Non-pigmented ciliary epithelial cell (primary cell): ENCODE measurements at places on chromosomes 11 and 22.

GRCh38 chr11:3158821-3159220 lies 6.3 kb downstream of the OSBPL5 start:
- no peak for DNase-seq

DNA sequence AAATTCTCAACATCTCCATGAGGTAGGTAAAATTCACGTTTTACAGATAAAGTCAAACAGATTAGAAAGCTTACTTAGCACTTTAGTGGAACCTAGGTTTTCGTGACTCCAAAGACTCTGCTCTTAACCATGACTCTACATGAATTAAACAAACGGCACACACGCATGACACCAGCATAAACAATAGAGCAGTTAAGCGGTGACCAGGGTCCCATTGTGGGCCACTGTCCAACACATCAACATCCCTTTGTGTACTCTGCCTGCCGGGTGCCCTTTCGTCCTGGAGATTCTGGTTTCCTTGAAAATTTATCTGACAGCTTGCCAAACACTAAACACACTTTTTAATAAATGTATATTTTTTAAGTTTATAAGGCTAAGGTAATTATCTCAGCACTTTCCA lies 941.7 kb downstream of the OPCML start:
- DNase-seq = no peak

DNA sequence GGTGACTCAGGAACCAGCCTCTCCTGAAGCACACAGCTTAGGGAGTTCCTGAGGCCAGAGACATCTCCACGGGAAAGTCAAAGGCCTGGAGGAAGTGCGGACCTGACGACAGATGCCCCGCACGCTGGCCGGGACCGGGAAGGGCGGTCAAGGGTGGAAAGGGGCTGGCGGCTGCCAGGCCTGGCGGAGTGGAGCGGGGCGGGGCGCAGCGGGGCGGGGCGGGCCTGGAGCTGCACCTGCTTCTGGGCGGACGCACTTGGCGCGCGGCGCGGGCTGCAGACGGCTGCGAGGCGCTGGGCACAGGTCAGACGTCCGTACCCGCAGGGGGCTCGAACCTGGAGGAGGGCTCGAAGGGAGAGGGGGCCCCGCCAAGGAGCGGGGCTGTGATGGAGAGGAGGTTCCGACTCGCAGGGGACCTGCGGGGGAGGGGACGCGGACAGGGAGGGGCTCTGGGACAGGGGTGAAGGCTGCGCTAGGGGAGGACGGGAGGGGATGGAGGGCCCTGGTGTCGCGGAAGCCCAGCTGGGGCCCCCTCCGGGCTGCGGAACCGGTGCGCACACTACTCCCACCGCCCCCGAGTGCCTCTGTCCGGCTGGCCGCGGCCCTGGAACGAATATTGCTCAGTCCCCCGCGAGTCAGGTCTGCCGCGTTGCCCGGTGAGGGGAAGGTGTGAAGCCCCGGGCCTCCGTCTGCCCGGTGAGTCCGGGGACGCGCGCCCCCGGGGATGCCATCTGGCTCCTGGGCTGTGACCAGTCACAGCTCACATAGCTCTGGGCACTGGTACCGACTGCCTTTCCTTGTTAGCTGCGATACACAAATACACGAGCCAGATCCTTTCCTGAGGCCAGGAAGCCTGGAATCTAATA lies at the start of gene TMEM45B:
Gene TMEM45B (plus strand): TSS at position 253 of the 866 bp plus-strand sequence. CDS start 36,635 bp downstream, outside the sequence.
- DNase-seq = no peak

DNA sequence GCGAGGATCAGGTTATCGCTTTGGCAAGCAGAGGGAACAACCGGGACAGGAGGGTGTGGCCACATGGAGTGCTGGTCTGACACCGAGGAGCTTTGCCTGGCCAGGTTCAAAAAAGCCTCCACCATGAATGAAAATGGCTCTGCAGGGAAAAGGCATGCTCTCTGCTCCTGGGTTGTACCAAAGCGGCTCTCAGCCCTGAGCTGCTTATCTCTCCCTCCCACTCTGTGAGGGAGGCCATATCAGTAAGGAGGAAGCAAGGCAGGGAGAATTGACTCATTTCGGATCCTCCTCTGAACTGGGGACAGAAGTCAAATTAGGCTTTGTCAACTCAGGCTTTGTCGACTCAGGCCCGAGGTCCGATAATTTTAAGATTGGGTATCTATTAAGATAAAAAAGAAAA lies 82.9 kb upstream of the CRTAM start:
- DNase-seq = no peak

DNA sequence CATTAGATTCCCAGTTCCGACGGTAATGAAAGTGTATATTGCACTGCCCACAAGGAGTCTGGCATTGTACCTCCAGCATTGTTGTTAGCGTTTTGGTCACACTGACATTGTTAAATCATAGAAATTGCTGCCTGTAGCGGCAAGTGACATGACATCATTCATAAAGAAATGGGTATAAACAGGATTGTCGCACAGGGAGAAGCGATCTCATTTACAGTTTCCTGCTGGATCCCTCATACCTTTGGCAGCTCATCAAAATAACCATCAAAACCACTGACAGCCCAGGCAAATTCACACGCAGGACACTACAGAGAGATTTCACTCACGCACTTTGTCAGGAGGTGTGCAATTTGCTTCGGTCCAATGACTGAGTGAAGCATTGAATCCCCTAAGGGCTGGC lies 3.5 kb downstream of the HTR3B start:
- no peak for DNase-seq

- no peak for DNase-seq
Measured at GRCh38 chr22:19747551-19747950, 13.0 kb upstream of the TBX1 start.

DNA sequence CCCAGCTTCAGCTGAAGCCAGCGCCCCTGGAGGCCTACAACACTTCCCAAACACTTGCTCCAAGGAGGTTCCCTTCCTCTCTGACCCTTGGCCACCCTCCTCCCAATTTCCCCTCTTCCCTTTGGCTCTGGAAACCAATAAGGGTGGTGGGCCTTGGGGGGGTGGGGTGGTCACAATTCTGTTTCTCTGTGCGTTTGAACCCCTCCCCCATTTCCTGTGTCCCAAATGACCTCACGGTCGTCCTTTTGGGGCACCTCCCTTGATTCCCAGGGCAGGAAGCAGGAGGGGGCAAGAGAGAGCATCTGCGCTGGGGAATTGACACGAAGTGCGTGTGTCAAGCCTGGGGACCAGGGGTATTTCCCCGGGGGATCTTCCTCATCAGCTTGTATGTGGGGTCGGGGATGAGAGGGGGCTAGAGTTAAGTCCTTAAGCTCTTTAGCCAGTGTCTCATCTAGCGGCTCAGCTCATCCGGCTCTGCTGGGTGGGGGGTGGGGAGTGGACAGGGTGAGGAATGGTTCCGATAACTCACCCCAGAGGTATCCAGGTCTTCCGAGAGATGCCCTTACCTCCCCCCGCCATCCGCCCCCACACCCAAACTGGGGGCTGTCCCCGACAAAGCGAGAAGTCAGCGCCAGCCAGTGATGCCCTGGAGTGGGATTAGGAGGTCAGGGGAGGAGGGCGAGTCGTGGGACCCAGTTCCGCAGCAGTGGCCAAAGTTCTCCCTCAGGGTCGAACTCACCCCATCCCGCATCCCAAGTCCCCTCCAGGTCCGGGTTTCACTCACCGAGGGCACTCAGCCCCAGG lies 587 bp downstream of the ESAM start:
- DNase-seq = no peak

DNA sequence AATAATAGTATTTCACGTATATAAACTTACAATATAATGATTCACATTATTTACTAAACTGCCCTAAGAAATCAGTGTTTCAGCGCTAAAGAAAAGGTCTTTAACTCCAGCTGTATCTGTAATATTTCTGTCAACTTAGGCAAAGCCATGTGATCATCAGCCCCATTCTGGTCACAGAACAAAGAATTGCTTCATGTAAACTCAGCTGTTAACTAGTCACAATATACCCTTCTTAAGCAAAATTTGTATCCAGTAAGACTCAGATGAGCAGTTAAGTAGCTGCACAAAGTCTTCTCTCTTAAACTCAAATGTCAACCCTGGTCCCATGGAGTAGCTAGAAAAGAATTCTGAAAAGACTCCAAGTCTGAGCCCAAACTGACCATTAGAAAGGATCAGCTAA lies 26.6 kb downstream of the HPS5 start:
- DNase-seq = no peak

- no peak for DNase-seq
Measured at GRCh38 chr11:12066799-12067508, 43.4 kb upstream of the MICAL2 start.

GRCh38 chr11:17915500-17916143 lies 97.2 kb downstream of the SERGEF start:
- DNase-seq = no peak

DNA sequence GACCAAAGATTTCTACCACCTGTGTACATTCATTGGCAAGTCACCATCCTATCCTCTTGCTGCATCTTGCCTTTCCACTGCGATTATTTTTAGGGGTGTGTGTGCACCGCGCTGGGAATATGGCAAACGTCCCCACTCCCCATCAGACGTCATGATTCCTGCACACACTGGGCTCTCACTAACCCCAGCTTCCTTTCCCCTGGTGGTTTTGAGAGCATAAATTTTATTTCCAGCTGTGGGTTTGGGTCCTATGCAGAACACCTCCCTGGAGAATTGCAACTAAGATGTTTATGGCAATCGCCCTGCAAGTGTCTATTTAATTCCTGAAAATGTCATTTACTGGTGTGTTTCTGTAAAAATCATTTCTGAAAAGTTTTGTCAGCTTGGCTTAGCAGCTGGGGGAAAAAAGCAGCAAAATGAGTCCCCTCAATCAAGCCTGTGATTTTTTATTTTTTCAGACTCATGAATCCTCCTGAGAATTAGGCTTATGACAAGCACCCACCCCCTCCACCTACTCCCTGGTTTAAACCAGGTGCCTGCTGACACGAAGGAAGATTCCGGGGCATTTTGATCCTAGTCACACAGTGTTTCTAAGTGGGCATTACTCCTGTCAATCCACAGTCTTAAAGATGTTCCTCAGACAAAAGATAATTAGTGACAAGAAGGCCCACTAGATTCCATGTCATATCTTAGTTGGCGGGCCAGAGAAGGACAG lies 23.8 kb downstream of the UPB1 start:
- DNase-seq = no peak

DNA sequence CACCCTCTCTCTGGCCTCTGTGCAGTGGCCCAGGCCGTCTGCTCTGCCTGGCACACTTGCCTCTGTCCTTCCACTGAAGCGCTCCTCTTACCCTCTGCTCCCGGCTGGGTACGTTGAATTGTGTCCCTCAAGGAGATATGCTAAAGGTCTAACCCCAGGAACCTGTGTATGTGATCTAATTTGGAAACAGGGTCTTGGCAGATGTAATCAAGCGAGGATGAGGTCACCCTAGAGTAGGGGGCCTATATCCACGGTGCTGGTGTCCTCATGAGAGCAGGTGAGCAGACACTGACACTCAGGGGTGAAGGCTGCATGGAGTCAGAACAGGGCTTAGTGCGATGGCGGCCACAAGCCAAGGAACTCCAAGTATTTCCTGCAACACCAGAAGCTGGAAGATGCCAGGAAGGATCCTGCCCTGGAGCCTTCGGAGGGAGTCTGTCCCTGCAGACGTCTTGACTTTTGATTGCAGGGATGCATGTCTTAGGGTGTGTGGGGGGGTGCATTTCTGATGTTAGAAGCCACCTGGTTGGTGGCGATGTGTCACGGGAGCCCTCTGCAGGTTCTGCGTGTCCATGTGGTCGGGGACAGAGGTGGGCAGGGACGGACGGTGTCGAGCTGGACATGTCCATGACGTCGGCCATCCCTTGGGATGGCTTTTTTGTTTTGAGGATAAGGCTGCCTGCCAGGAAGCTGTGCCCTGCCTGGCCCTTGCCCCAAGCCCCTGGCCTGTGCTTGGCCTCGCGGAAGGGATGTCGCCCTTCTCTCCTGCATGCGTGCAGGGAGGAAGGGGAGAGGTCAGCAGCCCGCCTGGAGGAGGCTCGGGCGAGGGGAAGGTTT lies 68.6 kb downstream of the LRP5 start:
- DNase-seq = no peak

- DNase-seq = no peak
Measured at GRCh38 chr11:65186701-65187100, 5.0 kb downstream of the CAPN1 start.

- no peak for DNase-seq
Measured at GRCh38 chr11:65071907-65072630, 11.8 kb downstream of the CDCA5 start.

DNA sequence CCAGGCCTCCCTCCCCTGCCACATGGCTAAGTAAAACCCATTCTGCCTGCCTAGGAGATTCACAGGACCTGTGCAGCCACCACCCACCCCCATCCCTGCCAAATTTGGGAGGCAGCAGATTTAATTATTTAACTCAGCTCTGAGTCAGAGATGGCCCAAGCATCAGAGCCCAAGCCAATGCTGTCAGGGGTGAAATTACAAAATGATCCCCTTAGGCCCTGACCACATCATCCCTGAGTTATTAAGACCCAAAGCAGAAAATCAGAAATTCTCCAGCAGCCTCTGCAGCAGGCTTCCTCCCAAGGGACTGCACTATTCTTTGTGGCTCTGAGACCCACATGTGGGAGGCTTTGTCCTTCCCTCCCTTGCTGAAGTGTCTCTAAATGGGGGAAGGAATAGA lies 52.8 kb upstream of the RRAS2 start:
- no peak for DNase-seq

DNA sequence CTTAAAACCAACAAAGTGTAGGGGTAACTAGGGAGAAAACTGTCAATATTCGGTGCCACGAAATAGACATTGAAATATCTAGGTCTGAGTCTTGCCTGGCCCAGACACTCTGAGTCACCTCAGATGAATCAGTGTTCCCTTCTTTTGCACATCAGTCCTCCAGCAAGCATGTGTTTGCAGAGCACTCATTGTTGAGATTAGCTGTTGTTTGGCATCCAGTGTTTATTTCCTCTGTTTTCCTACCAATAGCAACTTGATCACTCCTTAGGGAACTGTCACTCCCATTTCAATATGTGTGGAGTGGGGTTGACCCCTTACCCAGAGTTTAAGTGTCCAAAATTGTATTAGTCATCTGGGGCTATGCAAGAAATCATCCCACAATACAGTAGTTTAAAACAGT lies 4.7 kb upstream of the ASCC2 start:
- peak; percentile 78 for DNase-seq

DNA sequence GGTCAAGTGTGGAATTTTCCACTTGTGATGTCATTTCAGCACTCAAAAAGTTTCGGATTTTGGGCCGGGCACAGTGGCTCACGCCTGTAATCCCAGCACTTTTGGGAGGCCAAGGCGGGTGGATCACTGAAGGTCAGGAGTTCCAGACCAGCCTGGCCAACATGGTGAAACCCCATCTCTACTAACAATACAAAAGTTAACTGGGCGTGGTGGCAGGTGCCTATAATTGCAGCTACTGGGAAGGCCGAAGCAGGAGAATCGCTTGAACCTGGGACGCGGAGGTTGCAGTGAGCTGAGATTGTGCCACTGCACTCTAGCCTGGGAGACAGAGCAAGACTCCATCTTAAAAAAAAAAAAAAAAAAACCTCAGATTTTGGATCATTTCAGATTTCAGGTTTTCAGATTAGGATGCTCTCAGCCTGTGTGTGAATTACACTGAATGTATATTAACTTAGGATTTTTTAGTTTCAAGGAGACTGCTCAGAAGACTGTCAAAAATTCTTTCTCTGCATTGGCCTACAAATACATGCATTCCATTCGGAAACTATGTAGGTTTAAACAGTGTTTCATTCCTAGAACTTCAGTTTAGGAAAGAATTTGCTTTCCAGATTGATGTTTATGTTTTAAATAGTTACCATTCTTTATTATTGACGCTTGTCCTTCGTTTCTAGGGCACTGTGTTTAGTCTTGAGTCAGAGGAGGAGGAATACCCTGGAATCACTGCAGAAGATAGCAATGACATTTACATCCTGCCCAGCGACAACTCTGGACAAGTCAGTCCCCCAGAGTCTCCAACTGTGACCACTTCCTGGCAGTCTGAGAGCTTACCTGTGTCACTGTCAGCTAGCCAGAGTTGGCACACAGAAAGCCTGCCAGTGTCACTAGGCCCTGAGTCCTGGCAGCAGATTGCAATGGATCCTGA lies 48.0 kb downstream of the BID start:
- no peak for DNase-seq
